Pons (tissue), 1 donor: ENCODE measurements at places on chromosomes 2 and 18.

- no peak for DNase-seq
Measured at GRCh38 chr18:77250926-77251729, 1.5 kb downstream of the GALR1 start.

- DNase-seq: no peak
Measured at GRCh38 chr2:4947911-4948310, 744.3 kb upstream of the SOX11 start.

- DNase-seq: no peak
Measured at GRCh38 chr2:241506793-241507429, 1.5 kb downstream of the STK25 start.

GRCh38 chr2:241133436-241133820 is 15.8 kb downstream of the PASK start:
- no peak for DNase-seq

DNA sequence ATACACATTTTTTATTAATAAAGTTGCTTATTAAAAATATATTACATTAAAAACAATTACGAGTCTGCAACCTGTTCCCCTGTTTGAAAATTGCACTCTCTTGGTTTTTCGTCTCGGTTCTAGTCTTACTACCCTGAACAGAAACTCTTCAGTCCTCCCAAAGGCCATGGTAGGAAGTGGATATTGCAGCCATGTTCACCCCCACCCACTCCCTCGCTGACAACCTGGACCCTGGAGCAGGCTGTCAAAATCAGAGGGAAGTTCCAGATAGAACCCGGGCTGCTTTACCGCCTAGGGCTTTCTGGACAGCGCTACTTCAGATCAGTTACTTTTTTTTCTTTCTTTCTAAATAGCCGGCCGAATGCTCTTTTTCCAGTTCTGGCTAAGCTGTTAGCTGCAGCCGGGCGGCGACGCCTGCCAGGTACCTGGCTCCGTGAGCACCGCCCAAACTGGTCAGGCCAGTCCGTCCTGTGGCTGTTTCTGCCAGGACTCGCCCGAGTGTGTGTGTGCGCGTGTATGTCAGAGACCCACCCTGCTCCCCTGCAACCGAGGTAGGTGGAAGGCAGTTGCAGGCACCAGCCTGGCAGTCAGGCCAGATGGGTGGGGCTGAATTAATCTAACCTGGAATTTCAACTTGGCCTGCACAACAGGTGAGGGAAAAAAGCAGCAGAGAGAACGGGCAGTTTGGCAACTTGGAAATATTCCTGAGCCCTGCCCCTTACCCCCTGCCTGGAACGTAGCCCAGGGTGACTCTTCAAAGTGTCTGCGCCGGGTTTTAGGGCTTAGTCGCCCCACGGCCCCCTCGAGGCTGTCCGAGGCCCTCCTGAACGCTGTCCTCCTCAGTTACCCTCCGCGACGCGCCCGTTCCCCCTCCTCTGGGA is 1.1 kb upstream of the TET3 start:
- DNase-seq: peak; percentile 27

DNA sequence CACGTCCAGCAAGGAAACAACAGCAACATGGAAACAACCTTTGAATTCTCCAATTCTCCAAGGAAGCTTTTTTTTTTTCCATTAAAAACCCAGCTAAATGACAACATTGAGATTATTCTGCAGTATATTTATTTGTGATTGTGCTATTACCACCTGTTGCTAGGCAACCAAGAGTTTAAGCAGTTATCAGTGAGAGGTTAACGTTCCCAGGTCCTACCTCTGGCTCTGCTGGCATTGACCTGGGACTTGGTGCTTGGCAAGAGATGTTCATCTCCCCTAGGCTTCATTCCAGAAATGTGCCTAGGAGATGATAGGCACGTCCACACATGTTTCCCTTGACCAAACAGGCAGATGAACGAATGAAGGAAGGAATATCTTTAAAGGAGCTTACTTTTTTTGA is 157.0 kb downstream of the TDRD15 start:
- no peak for DNase-seq

GRCh38 chr2:198517976-198518375 is 713.6 kb downstream of the PLCL1 start:
- DNase-seq: no peak

- DNase-seq: no peak
Measured at GRCh38 chr2:123738643-123739042, 286.4 kb upstream of the CNTNAP5 start.

DNA sequence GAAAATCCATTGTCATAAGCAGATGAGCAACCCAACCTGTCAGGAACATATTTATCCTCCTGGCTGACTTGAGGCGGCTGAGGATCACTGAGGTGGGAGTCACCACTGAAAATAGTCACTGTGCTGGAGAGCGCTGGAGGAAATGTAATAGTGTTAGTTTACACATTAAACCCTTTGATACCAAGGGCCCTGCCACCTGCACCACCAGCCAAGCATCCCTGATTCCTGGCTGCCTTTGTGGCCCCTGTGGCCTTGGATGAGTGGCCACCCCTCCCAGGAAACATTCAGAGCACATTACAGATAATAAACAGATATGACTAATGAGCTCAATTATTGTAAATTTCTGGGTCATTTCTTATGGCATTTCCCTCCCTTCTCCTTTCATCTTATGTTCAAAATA is 105.9 kb downstream of the LYPD1 start:
- DNase-seq: no peak

DNA sequence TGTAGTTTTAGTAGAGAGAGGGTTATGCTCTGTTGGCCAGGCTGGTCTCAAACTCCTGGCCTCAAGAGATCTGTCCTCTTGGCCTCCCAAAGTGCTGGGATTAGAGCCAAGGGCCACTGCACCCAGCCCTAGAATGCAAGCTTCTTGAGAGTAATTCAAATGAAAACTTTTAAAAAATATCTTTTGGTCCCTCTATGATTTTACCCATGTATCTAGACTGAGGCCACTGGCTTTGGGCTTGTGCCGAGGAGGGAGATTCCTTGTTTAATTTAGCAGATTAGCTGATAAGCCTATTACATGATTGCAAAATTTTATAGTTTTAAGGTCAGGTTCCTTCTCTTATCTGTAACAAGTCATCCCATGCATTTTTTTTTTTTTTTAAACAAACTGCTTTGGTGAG is 59.5 kb upstream of the CCDC195 start:
- DNase-seq: no peak

- DNase-seq: no peak
Measured at GRCh38 chr18:75223687-75224347, 13.2 kb downstream of the TSHZ1 start.

GRCh38 chr18:74914052-74914591 is 294.8 kb downstream of the PTGR3 start:
- DNase-seq: no peak

- no peak for DNase-seq
Measured at GRCh38 chr2:36528274-36528673, 69.7 kb downstream of the FEZ2 start.

DNA sequence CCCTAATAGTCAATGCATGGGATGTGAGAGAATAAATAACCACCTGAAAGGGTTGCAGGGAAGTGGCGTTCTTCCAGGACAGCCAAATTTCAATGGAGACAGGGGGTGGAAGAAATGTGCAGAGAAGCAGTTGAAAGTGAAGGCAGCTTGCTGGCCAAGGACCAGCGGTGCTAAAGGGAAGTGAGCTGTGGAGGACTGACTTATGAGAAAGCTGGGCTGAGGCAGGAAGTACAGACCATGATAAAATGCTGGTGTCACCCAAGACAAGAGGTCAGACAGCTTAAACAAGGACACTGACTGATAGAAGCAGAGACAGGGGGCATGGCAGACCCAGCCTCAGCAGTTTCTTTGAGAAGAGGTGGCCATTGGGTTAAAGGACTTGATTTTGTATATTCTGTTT is 106.7 kb downstream of the DTNB start:
- DNase-seq: peak; percentile 69

- DNase-seq: no peak
Measured at GRCh38 chr2:26720322-26721114, 28.0 kb downstream of the KCNK3 start.

DNA sequence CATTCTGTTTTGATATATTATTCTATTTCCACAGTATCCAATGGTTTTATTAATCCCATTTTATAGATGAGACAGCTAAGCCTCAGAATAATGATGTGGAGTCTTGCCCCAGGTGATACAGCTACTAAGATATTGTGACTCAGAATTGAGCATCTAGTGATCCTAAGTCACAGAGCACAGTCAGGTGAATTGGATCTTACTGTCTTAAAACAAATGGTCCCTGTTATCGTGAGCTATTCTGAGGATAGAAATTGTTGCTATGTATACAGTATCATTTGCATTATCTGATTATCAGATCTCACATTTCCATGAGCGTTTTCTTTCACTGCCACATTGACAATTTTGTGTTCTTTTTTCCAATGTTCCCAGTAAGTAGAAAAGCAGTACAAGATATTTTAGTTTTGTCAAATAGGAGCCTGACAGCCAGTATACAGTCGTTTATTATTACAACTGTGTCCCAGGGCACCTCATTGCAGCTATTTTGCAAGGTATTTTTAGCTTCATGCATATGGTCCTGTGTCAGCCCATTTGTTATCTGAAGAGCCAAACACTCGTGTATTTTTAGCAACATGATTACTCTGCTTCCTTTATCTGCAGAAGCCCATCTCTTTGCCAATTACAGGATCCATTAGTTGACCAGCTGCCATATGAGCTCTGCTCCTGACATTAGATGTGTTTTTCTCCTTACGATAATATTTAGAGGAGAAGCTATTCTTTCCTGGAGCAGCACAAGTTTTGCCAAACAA is 25.1 kb upstream of the SGPP2 start:
- peak; percentile 30 for DNase-seq

- no peak for DNase-seq
Measured at GRCh38 chr2:151849413-151850010, 21.3 kb upstream of the ARL5A start.

DNA sequence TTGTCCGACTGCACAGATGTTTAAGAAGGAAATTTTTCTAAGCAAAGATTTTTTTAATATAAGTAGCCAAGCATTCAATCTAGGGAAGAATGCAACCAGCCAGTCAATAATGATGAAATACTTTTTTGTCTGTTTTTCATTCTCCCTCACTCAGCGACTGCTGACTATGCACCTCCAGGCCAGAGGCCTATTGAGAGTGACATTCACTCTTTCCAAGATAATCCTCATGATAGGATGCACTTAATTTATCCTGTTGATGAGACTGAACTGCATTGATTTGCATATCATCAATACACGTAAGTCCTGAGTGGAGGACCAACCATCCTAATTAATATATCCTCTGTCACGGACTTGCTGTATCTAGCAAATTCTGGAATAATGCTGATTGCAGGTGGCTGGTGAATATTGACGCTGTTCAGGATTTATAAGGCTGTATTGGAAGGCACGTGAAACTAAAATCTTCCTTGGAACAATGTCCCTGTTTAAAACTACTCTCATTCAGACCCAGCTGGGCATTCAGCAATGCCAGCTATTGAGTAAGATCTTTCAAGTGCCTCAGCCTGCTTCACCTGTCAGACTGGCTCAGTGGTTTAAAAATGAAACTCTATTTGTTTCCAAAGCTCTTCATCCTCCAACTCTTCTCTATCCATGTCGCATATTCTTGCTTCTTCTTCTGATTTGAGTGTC is 142.2 kb downstream of the MAP2 start:
- DNase-seq: peak; percentile 33

DNA sequence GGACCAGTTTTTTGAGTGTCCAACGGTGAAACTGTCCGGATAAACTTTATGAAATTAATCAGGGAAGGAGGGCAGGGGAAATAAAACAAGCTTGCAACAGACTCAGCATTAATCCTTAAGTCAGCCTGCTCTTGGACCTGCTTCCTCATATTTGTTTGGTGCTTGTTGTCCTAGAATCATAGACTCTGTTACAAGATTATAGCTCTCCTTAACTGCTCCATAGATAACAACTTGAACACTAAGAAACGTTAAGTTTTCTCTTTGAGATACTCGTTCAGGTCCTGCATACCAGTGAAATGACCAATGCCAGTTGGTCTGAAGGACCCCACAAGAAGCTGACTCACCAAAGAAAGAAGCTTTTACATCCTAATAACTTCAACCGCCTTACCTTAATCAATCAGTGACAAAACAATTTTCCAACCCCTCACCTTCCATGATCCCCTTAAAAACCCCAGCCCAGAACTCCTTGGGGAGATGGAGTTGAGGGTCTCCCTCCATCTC is 493.2 kb downstream of the PID1 start:
- DNase-seq: no peak

DNA sequence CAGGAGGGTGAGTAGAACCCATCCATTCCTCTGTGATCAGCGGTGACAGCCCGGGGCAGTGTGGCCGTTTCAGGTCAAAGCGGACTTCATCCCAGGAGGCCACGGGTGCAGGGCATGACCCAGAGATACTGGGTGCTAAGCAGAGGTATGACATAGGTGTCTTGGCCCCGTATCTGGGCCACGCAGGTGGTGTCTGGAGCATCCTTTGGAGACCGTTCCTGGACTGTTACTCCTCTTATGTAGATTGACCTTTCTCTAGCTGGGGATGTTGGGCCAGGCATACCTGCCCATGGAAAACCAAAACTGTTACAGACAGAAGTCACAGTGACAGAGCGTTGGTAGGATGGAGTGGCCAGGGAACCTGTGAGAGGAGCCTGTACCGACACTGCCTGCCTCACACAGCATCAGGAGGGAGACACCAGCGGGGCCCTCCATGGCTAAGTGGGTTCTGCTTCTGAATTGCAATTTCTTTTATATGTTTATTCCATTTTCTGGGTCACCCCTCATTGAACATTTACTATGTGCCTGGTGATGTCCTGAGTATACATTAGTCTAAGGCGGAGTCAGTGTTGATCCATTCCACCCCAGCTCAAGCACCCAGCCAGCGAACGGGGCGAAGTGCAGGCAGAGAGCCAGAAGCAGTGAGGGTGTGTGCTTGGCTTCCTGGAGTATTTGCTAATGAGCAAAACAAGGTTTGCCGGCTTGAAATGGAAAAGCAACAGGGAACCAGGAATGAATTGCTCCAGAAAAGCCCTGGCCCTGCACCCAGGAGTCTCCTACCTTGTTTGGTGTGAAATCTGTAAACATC is 141.7 kb downstream of the SH3RF3 start:
- DNase-seq: no peak

GRCh38 chr2:224039080-224039769 is at the start of gene SERPINE2:
SERPINE2 (minus strand) TSS chr2:224039286; CDS start chr2:224001900, 37,386 bp downstream.
- DNase-seq: peak; percentile 80

GRCh38 chr2:118718921-118719320 is 128.5 kb downstream of the EN1 start:
- DNase-seq: no peak

GRCh38 chr2:73085691-73086090 is 14.2 kb upstream of the SFXN5 start:
- DNase-seq: peak; percentile 81

DNA sequence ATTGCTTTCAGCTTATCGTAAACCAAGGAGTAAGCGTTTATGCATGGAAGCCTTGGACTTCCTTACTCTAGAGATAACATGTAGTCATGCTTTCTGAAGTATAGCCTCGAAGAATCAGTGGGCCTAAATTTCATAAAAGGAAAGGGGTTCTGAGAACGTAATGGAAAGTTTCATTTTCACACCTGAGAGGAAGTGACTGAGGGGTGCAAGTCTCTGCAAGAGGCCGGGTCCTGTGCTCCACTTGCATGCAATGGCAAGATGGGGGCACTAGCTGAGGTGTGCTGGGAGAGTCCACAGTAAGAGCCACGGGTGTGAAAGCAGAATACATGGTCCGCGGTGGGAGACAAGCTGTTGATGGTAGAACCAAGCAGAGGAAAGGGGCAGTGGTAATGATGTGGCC is 36.5 kb upstream of the C1D start:
- DNase-seq: no peak
